ENCODE measurements at places on chromosomes 3 and 15.
A peak's percentile ranks its signal among the peaks of the same experiment; 100 is the strongest.

GRCh38 chr15:45715528-45715927, 80.7 kb downstream of the SQOR start:
- no peak for DNase-seq

- no peak for DNase-seq
Observed at GRCh38 chr3:140994316-140994715, 52.7 kb downstream of the SLC25A36 start.

- DNase-seq: peak; percentile 89
Observed at GRCh38 chr3:13073326-13074005, at the start of gene IQSEC1. IQSEC1 (minus strand) TSS chr3:13073429; CDS start chr3:13073014, 415 bp downstream.

- DNase-seq: no peak
Observed at GRCh38 chr3:193929373-193929772, 206.6 kb upstream of the HES1 start.

DNA sequence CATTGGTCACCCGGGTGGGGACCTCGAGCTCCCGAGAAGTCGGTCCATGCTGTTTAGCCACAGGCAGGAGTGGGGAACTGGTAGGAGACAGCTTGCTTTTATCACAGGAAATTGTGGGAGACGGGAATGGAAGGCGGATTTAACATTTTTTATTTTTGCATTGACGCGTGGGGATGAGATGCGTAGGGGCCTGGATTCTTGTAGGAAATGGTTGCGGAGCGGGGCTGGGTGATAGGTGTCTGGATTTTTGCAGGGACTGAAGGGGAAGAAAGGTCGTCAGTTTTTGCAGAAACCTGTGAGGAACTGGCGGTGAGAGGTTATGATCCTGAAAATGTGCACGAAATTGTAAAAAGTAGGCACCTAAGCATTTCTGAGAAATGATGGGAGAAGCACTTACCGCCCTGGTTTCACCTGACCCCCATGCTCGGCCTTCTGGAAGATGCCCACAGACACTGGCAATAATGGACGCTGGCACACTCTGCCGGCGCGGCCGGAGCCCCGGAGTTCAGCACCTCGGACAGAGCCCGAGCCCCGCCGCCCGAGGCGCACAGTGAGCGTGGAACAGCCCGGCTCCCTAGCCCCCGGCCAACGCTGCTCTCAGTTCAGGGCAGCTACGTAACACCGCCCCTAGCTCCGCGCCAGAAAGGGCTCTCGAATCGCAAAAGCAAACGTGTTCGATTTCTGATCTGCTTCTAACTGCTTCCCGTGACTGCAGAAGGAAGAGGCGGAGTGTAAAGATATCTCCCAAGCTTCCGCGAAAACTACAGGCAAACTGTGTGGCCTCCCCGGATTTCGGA, 928 bp downstream of the ANKRD34C start:
- DNase-seq: peak; percentile 57

- no peak for DNase-seq
Observed at GRCh38 chr3:47899495-47900108, 96.7 kb downstream of the DHX30 start.

DNA sequence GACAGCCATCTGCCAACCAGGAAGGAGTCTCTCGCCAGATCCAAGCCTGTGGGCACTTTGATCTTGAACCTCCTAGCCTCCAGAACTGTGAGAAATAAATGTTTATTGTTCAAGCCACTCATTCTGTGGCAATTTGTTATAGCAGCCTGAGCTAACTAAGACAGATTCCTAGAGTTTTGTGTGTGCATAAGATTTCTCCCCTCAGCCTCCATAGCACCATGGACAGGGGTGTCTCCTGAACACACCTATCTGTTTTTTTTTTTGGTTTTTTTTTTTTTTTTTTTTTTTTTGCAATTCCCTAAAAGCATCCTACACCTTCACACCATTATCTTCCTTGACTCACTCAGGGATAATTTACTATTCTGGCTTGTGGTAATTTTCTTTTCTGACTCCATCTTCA, 768.5 kb downstream of the NR2F2 start:
- DNase-seq: no peak

- peak; percentile 75 for DNase-seq
Observed at GRCh38 chr3:64445109-64445943, 220.1 kb upstream of the PRICKLE2 start.

GRCh38 chr15:42147431-42147735, 9.1 kb downstream of the PLA2G4F start:
- DNase-seq: no peak

GRCh38 chr3:61783993-61784718, 222.8 kb downstream of the PTPRG start:
- DNase-seq: no peak

GRCh38 chr3:98954242-98954641, 52.7 kb upstream of the DCBLD2 start:
- peak; percentile 48 for DNase-seq

GRCh38 chr15:90884719-90885431, 571 bp downstream of the FES start:
- no peak for DNase-seq

- DNase-seq: peak; percentile 92
Observed at GRCh38 chr15:48285329-48286214, 45.7 kb upstream of the DUT start.

DNA sequence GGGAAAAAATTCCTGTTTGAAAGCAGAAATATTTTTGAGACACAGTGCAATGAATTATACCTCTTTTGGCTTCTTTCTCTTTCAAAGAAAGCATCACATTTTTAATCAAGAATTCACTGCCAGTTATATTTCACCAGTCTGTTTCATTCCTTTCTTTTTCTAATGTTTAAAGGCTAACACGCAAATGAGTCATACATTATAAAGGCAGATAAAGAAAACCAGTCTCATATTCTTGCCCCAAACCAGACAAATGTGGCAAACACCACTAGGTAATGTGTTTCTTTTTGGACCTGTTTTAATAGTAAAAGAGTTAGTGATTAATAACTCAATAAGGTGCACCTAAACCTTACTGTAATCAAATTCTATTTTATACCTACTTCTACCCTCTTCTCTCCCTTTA, 83.8 kb downstream of the PLOD2 start:
- DNase-seq: no peak

- DNase-seq: no peak
Observed at GRCh38 chr15:40306908-40307307, 827 bp downstream of the PLCB2 start.

Data from muscle of back (tissue), 13 donors.